CD4-positive, alpha-beta T cell treated with Interleukin-21 for 1 hour (primary cell): ENCODE measurements at places on chromosomes 11 and 22.

DNA sequence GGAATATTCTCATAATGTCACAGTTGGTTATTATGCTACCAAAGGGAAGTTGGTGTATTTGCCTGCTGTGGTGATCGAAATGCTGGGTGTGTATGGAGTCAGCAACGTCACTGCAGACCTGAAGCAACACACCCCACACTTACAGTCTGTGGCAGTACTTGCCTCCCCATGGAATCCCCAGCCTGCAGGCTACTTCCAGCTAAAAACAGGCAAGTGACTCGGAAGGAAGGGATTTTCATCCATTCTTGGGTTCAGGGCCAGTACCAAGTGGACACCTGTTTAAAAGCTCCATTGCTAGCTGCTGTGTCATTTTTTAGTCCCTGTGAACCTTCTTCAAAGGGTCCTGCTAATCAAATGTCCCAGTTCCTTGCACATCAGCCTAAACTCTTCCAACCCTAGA, 149.6 kb downstream of the C11orf91 start:
- no peak for DNase-seq

GRCh38 chr22:37299969-37300509, 17.7 kb downstream of the CYTH4 start:
- no peak for DNase-seq

- DNase-seq = no peak
Measured at GRCh38 chr22:21837248-21837979, 30.0 kb downstream of the MAPK1 start.

DNA sequence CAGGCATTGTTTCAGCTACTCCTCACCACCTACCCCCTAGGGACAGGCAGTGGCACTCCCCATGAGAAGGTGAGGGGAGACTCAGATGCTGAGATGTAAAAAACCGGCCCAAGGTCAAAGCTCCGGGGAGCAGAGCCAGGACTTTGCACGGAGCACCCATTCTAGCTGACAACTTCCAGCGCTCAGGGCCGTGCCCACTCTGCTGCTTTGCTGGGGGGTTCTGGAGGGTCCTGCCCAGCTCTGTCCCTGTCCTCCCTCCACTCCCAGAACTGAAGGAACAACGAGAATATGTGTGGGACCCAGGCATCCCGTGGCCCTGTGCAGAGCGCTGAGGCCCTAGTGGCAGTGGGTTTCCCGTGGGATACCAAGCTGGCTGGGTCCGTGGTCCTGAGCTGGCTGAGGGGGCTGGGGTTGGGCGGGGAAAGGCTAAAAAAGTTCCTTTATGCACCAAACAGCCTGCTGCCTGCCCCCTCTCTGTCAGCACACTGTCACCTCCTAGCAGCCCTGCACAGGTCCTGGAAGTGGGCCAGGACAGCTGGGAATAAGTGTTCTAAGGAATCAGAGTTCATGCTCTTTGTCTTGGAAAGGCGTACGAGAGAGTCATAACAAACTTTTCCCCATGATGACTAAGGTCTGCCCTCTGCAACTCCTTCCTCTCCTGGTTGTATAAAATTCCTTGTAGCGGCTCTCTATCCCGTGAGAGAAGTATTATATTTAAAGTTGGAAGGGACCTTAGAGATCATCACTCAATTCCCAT, 1.9 kb downstream of the MS4A10 start:
- DNase-seq = no peak

DNA sequence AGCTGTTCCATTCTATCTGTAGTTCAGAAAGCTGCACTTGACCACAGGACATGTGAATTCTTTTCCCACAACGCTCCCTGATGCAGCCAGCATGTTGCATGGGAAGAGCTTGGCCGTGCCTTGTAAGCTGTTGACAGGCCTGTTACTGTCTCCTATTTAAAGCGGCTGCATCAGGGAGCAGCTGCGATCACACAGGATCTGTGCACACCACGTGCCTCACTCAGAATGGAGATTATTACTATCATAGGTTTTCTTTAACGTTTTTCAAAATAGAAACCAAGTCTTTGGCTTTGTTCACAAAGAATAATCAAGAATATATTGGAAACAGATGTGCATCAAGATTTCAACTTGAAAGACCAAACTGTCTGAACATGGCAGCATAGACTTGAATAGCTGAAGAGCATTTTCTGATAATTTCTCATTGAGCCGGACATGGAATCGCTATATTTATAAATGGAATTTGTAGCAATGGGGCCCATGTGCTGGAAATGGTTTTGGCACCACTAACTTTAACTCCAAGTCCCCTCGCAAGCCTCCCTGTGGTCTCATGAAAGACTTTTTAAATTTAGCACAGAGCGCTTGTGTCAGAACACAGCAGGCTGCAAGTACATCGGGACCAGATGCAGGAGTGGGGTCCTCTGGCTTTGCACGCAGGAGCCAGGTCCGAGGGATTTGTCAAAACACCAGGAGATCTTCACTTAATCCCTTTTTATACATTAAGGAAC, 40.8 kb upstream of the MYO18B start:
- no peak for DNase-seq

- peak; percentile 30 for DNase-seq
Measured at GRCh38 chr11:88552379-88553062, 215.0 kb upstream of the CTSC start.

DNA sequence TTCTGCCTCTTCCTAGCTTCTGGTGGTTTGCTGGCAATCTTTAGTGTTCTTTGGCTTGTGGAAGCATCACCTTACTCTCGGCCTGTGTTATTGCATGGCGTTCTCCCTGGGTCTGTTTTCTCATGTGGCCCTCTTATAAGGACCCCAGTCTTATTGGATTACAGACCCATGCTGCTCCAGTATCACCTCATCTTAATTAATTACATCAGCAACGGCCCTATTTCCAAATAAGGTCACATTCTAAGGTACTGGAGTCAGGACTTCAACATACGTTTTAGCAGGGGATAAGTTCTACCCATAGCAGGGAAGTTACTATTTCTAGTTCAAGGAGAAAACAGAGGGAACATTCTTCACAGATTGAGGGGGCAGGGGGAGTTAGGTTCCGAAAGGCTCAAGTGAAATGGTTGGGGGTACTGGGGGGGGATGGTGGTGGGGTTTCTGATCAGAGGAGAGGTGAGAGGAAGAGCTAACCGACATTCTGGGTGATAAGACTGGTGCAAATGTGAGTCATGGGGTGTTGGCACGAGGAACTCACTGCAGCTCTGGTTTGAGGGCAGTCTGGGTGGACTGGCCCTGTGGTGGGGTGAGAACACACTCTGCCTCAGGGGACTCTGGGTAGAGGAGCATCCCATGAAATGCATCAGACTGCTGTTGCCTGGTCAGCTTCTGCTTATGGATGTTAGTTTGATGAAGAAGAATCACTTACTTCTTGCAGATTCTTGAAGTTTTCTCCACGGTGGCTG, 51.5 kb upstream of the ZBED5 start:
- DNase-seq = no peak

DNA sequence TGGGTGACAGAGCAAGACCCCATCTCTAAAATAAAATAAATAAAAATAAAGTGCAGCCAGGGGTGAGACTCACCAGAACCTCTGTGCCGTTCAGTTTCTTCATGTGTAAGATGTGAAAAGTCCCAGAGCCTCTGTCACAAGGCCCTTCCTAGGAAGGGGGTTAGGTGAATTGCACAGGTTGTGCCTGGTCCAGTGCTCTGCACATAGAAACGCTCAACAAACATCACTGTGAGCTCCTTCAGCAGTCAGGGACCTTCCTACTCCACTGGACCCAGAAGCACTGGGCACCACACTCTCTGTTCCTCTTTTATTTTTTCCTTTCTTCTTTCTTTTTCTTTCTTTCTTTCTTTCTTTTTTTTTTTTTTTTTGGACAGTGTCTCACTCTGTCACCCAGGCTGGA, 22.3 kb downstream of the MRPL21 start:
- no peak for DNase-seq

- DNase-seq = no peak
Measured at GRCh38 chr11:111355956-111356659, 23.0 kb downstream of the POU2AF1 start.

DNA sequence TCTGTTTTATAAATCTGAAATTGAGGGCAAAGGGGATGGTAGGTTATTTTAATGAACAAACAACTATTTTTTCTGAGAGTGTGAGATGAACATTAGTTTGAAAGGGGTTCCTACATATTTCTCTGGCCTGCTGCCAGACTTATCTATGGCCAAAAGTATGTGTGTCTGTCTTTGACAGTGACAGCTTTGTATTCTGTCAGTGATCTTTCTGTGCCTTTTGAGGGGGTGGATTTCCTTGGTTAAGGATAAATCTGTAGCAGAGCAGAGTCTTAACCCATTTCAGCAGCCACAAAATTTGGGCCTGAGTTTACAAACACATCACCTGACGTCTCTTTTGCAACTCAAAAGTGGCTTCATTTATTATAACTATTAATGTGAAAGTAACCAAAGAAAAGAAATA, 30.9 kb downstream of the ZFTA start:
- no peak for DNase-seq

GRCh38 chr11:41613326-41613725, 153.9 kb upstream of the LRRC4C start:
- no peak for DNase-seq

- no peak for DNase-seq
Measured at GRCh38 chr22:34390400-34390799, 470.1 kb upstream of the LARGE1 start.

DNA sequence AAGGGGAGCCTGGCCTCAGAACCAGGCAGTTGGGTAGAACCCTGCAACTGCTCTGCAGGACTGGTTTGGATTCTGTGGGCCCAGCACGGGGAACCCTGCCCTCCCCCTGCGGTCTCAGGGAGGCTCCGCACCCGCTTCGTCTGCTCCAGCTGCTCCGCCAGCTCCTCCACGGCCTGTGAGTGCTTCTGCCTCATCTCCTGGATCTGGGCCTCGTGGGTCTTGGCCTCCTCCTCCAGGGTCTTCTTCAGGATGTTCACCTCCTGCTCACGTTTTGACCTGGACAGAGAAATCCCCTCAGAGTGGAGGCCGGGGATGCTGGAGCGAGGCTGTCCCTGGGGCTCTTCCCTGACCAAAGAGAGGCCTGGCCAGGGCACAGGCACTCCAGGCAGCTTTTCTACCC, 41.9 kb downstream of the APOL1 start:
- no peak for DNase-seq

- DNase-seq = no peak
Measured at GRCh38 chr11:60029015-60029632, 11.1 kb upstream of the OOSP2 start.

DNA sequence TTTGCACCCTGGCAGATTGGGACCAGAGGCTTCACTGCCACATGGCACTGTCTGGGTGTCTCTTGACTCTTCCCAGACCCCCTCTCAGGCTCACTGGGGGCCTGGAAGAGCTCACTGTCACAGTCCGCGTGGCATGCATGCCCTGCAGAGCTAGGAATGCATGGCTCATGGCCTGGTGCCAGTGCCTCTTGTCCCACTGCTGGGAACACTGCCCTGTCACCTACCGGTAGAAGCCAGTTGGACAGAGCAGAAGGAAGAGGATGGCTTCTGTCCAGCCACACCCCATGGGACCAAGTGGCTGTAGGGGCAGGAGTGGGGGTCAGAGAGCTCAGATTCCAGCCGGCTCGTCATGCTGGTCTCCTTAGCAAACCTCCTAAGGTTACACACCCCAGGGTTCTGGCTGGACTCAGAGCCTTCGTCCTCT, 29.7 kb downstream of the MB start:
- DNase-seq = no peak

GRCh38 chr11:45182902-45183301, 36.5 kb downstream of the PRDM11 start:
- DNase-seq = peak; percentile 4

- DNase-seq = no peak
Measured at GRCh38 chr11:69211540-69211919, 55.8 kb downstream of the SMIM38 start.

GRCh38 chr22:28670756-28671155, 8.9 kb downstream of the TTC28 start:
- no peak for DNase-seq

DNA sequence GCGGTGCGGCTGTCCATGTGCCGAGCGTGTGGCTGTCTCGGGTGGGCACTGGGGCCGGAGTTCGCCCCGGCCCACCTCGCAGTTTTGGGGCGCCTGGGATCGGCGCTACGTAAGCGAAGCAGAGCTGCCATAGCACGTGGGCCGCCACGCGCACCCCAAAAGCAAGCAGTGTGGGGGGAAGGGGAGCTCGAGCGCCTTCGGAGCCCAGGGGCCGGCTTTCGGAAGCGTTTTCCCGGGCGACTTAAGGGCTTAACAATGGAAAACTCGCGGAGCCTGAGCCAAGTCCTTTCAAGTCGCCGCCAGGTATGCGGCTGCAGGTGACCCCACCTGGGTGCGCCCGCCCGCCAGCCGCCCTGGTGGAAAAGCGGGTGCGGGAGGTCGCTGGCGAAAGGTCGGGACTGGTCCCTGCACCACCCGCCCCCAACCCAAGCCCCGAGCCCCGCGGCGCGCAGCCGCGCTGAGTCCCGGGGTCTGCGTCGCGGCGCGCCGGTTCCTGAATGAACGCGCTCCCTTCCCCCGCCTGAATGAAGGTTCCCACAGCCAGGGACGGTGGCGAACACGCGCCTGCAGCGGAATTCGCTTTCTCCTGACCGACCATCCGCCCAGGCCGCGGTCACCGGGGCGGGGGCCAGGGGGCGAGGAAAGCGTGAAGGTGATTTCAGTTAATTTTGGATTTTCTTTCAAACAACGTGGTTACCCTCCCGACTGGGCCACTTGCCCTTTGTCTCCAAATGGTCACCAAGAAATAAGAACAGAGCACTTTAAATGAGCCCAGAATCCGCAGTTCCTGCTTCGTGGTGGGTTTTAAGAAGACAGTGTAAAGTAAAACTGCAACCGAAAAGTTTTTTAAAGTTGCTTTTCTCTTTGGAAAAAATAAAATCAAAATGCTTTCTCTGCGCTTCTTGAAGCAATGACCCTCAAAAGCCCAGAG, 2.8 kb upstream of the CCND1 start:
- no peak for DNase-seq

GRCh38 chr11:133081730-133082452, 450.4 kb downstream of the OPCML start:
- no peak for DNase-seq

GRCh38 chr22:39574779-39575551, 4.4 kb downstream of the CACNA1I start:
- DNase-seq = no peak

GRCh38 chr22:23008896-23009295, 61.4 kb upstream of the GNAZ start:
- DNase-seq = no peak

GRCh38 chr11:96197801-96198701, 144.9 kb downstream of the MAML2 start:
- no peak for DNase-seq

- DNase-seq = no peak
Measured at GRCh38 chr11:5124891-5125620, 13.1 kb downstream of the OR52A5 start.

DNA sequence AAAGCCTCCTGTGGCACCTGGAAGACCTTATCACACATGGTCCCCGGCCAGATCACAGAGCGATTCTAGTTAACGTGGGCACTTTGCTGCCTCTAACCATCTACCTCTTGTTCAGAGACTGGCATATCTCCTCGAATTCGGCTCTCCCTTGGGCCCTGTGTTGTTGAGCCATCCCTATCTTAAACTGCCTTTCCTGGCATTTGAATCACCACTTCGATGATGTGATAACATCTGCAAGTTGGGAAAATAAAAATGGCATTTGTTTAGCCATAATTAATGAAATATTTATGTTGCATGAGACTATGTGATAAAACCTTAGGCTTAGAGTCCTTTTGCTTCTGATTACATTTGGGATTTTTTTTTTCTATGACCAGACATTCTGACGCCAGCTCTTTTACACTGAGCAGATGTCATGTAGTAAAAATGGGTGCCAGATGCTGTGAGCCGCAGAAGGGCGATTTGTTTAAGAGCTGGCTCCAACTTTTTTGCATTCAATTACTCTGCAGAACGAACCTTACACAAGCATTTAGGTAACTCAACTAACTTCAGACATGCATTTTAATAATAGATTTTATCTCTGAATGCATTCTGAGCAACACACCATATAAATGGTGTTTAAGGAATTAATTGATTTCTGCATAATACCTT, 58.5 kb upstream of the PARVA start:
- DNase-seq = no peak
